Left ventricle myocardium inferior (tissue), 1 donor: ENCODE measurements at places on chromosomes 4 and X. TPM values are rescaled to one million over a fixed set of nuclear protein-coding genes. Genes with fewer than 3 reads are reported as not detected.

Gene GPR78
- total RNA-seq: not detected

Gene HUWE1
- 130 TPM for total RNA-seq

Gene SLC10A4
- total RNA-seq: not detected

Gene GYPE
- 0.16 TPM for total RNA-seq

Gene VCX3A
- not detected for total RNA-seq

Gene ODAPH
- not detected for total RNA-seq

Gene SYN1
- 13.9 TPM for total RNA-seq

Gene TCEAL6
- total RNA-seq: not detected

Gene RTL3
- 0.14 TPM for total RNA-seq

Gene RAB39B
- 0.11 TPM for total RNA-seq

Gene GPR143
- total RNA-seq: not detected

Gene HERC6
- 9.3 TPM for total RNA-seq

Gene CT45A3
- total RNA-seq: not detected

- no peak overlapping the region for H3K4me3 ChIP-seq
- H3K4me1 ChIP-seq: peaks cover 45% of the 10 kb centered on the region
- no peak overlapping the region for H3K27ac ChIP-seq
- no peak for DNase-seq
- no peaks in the 10 kb centered on the region for H3K27me3 ChIP-seq
Measured at GRCh38 chr4:75048208-75048879, 115.4 kb downstream of the PARM1 start.

DNA sequence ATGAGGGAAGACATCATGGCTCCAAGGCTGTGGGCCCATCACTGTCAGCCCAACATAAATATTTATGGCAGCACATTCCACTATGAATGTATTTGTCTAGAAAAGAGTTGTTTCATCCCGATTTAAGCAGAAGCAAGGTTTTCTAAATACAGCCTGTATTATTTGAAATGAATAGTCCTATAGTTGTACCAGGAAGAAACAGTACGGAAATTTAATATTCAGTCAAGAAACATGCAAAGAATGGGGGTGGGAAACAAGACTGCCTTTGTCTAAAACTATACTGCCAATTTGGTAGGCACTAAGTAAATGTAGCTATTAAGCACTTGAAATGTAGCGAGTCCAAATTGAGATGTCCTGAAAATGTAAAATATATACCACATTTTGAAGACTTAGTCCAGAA, 69.1 kb downstream of the MOSPD2 start:
- H3K36me3 ChIP-seq: no peaks in the 10 kb centered on the region
- H3K27ac ChIP-seq: no peak overlapping the region
- no peaks in the 10 kb centered on the region for H3K4me1 ChIP-seq
- no peaks in the 10 kb centered on the region for H3K27me3 ChIP-seq
- no peak for DNase-seq

GRCh38 chr4:5125321-5125720, 74.0 kb downstream of the STK32B start:
- H3K27me3 ChIP-seq: peaks cover 43% of the 10 kb centered on the region

DNA sequence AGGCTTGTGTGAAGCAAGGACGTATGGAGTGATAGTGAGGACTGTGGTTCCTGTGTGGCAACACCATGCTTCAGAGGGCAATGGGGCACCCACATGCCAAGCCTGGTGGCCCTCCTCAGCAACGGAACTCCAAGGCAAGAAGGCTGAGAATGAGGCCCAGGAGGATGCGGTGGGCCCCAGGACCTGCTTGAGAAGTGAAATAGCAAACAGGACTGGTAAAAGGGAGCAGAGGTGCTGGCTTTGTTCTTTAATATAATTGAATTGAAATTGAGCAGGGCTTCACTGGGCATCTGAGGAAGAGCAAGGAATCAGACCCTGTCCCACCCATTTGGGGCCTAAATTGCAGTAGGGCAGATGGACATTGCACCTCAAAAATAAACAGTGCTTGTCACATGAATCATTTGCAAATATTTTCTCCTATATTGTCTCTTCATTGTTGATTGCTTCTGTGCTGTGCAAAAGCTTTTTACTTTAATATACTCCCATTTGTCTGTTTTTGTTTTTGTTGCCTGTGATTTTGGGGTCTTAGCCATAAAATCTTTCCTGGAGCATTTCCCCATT, 2.3 kb downstream of the TMEM187 start:
- no peaks in the 10 kb centered on the region for H3K36me3 ChIP-seq
- peaks cover 19% of the 10 kb centered on the region for H3K4me1 ChIP-seq
- peak overlapping the region; percentile 99 for H3K27ac ChIP-seq
- no peak for DNase-seq

- no peak for DNase-seq
- H3K4me1 ChIP-seq: no peaks in the 10 kb centered on the region
- no peaks in the 10 kb centered on the region for H3K27me3 ChIP-seq
- no peak overlapping the region for H3K4me3 ChIP-seq
Measured at GRCh38 chr4:73911746-73912145, 42.6 kb downstream of the CXCL1 start.

DNA sequence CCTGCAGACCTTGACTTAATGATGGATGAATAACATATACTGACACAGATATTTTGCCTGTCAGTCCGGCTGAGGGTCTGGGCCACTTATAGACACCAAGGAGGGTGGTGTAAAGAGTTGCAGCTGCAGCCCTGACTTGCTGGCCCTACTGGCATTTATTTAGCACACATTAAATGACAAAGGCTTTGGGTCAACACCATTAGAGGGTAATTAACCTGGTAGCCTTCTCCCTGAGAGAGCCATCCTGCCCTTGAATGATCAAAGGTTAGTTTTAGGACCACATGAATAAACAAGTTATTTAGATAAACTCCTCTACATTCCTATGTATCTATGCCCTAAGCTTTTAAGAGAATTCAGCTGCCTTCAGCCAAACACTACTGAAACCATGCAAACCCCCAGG, 110.8 kb upstream of the DGKK start:
- no peaks in the 10 kb centered on the region for H3K36me3 ChIP-seq
- no peaks in the 10 kb centered on the region for H3K4me1 ChIP-seq
- no peaks in the 10 kb centered on the region for H3K27me3 ChIP-seq
- no peak overlapping the region for H3K4me3 ChIP-seq
- no peak overlapping the region for H3K27ac ChIP-seq

DNA sequence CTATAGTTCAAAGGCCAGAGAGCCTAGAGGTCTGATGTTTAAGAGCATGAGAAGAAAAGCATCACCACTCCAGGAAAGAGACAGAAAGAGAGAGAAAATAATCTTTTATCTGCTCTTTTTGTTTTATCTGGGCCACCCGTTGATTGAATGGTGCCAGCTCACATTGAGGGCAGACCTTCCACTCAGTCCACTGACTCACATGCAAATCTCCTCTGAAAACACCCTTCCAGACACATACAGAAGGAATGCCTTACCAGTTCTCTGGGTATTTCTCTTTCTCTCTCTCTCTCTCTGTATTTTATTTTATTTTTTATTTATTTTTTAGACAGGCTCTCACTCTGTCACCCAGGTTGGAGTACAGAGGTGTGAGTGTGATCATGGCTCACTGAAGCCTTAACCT, 252.5 kb downstream of the DTHD1 start:
- no peak for DNase-seq
- H3K36me3 ChIP-seq: no peaks in the 10 kb centered on the region
- no peak overlapping the region for H3K4me3 ChIP-seq
- no peaks in the 10 kb centered on the region for H3K4me1 ChIP-seq
- no peaks in the 10 kb centered on the region for H3K27me3 ChIP-seq

DNA sequence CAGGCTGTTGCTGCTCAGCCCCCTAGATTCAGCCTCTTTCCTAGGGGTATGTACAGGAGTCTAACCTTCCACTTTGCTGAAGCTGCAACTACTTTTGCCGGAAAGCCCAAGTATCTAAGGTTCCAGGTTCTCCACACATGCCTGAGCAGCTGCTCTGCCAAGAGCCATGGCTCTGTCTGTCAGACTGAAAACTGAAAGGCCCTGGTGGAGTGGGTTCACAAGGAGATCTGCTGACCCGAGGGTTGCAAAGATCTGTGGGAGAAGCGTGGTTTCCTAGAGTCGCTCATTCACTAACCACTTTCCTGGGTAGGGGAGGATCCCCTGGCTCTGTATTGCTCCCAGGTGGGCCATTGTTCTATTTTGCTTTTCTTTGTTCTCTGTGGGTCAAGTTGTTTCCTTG, 6.0 kb upstream of the PNMA6F start:
- H3K4me3 ChIP-seq: no peak overlapping the region
- H3K36me3 ChIP-seq: no peaks in the 10 kb centered on the region
- H3K4me1 ChIP-seq: no peaks in the 10 kb centered on the region
- DNase-seq: no peak
- peaks cover 9% of the 10 kb centered on the region for H3K27me3 ChIP-seq

GRCh38 chr4:27684610-27685011, 824.0 kb downstream of the STIM2 start:
- DNase-seq: peak; percentile 15
- H3K4me1 ChIP-seq: no peaks in the 10 kb centered on the region
- H3K36me3 ChIP-seq: no peaks in the 10 kb centered on the region
- no peak overlapping the region for H3K4me3 ChIP-seq
- no peak overlapping the region for H3K27ac ChIP-seq

- no peaks in the 10 kb centered on the region for H3K27me3 ChIP-seq
- H3K27ac ChIP-seq: no peak overlapping the region
- DNase-seq: no peak
- H3K36me3 ChIP-seq: no peaks in the 10 kb centered on the region
- no peaks in the 10 kb centered on the region for H3K4me1 ChIP-seq
- H3K4me3 ChIP-seq: no peak overlapping the region
Measured at GRCh38 chrX:3638280-3638873, 75.1 kb downstream of the PRKX start.

DNA sequence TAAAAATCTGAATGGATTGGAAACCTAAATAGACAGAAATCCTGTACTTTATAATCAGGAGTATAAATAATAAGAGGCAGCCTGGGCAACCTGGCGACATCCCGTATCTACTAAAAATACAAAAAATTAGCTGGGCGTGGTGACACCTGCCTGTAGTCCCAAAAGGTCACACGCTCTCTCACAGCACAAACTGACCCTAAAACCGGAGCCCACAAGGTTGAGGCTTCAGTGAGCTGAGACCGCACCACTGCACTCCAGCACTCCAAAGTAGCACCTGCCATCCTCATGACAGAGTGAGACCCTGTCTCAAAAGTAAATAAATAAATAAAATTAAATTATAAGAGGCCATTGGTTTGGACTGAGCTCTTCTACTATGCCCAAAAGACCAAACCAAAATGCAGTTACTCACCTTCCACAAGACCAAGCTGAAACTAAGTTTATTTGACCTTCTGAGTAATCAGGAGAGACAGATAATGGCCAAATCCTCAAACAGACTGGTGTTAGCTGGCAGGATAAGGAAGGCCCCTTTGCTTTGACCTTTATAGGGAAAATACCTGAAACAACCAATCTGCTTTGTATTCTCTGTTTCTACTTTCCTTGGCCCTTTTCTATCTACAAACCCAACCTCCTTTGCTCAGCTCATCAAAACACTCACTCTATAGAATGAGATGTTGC, 3.2 kb upstream of the GRSF1 start:
- no peak for DNase-seq
- H3K4me1 ChIP-seq: peaks cover 18% of the 10 kb centered on the region
- no peaks in the 10 kb centered on the region for H3K36me3 ChIP-seq
- no peak overlapping the region for H3K4me3 ChIP-seq
- peak overlapping the region; percentile 23 for H3K27ac ChIP-seq

DNA sequence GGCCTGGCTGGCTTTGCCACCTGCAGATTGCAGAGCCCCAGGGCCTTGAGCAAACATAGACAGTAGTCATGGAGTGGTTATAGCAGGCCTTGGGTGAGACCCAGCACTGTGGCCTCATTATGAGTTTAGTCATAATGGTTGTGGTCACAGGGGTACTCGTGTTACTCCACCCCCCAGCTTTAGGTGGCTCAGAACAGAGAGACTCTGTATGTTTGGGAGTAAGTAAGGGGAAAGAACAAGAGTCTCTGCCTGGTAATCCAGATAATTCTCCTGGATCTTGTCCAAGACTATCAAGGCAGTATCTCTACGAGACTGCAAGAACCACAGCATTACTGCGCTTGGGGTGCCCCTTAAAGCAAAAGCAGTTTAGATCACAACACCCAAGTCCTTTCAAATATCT, 62.3 kb upstream of the SCRG1 start:
- H3K4me3 ChIP-seq: no peak overlapping the region
- H3K36me3 ChIP-seq: no peaks in the 10 kb centered on the region
- no peak for DNase-seq
- no peaks in the 10 kb centered on the region for H3K27me3 ChIP-seq
- H3K27ac ChIP-seq: no peak overlapping the region

- no peak for DNase-seq
- no peaks in the 10 kb centered on the region for H3K4me1 ChIP-seq
- H3K4me3 ChIP-seq: no peak overlapping the region
- no peaks in the 10 kb centered on the region for H3K27me3 ChIP-seq
- H3K27ac ChIP-seq: no peak overlapping the region
- H3K36me3 ChIP-seq: no peaks in the 10 kb centered on the region
Measured at GRCh38 chr4:81541161-81541945, 69.6 kb upstream of the RASGEF1B start.

DNA sequence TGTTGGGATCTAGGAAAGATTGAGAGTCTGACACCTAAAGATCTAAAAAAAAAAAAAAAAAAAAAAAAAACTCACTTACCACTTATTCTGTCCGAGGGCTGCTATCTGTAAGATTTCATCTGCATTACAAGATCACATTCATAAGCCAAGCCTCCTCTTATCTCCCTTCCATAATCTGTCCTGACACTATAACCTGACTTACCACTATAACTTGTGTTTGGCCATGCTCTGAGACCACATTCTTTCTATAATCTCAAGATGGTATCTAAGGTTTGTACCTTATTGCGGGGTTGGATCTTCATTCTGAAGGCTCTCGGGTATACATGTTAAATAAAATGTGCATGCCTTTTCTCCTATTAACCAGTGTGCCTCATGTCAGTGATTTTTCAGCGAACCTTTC, 144.4 kb downstream of the MAGEB17 start:
- DNase-seq: no peak
- no peak overlapping the region for H3K4me3 ChIP-seq
- H3K36me3 ChIP-seq: no peaks in the 10 kb centered on the region
- H3K27me3 ChIP-seq: no peaks in the 10 kb centered on the region
- H3K27ac ChIP-seq: no peak overlapping the region

- peaks cover 57% of the 10 kb centered on the region for H3K4me1 ChIP-seq
- H3K27ac ChIP-seq: no peak overlapping the region
- H3K27me3 ChIP-seq: no peaks in the 10 kb centered on the region
- no peak overlapping the region for H3K4me3 ChIP-seq
- DNase-seq: no peak
Measured at GRCh38 chr4:6829086-6829485, 46.6 kb downstream of the KIAA0232 start.

GRCh38 chr4:90670183-90670582, 543.0 kb downstream of the CCSER1 start:
- H3K27me3 ChIP-seq: no peaks in the 10 kb centered on the region
- H3K36me3 ChIP-seq: no peaks in the 10 kb centered on the region
- no peak for DNase-seq
- no peak overlapping the region for H3K27ac ChIP-seq

GRCh38 chrX:39264023-39264422, 462.8 kb downstream of the MID1IP1 start:
- H3K4me1 ChIP-seq: no peaks in the 10 kb centered on the region
- H3K36me3 ChIP-seq: no peaks in the 10 kb centered on the region
- no peaks in the 10 kb centered on the region for H3K27me3 ChIP-seq
- H3K4me3 ChIP-seq: no peak overlapping the region
- DNase-seq: no peak
- no peak overlapping the region for H3K27ac ChIP-seq

GRCh38 chr4:113682730-113683537, 78.6 kb downstream of the CAMK2D start:
- H3K27ac ChIP-seq: peak overlapping the region; percentile 83
- no peaks in the 10 kb centered on the region for H3K36me3 ChIP-seq
- H3K27me3 ChIP-seq: no peaks in the 10 kb centered on the region
- no peak overlapping the region for H3K4me3 ChIP-seq

- no peak overlapping the region for H3K27ac ChIP-seq
- DNase-seq: no peak
- H3K27me3 ChIP-seq: peaks cover 11% of the 10 kb centered on the region
- no peaks in the 10 kb centered on the region for H3K36me3 ChIP-seq
- no peaks in the 10 kb centered on the region for H3K4me1 ChIP-seq
Measured at GRCh38 chr4:95637043-95637600, 88.3 kb upstream of the UNC5C start.
